ENCODE measurements at places on chromosomes 3 and 15. TPM values are rescaled to one million over a fixed set of nuclear protein-coding genes. Genes with fewer than 3 reads are reported as not detected.
A peak's percentile ranks its signal among the peaks of the same experiment; 100 is the strongest.

DNA sequence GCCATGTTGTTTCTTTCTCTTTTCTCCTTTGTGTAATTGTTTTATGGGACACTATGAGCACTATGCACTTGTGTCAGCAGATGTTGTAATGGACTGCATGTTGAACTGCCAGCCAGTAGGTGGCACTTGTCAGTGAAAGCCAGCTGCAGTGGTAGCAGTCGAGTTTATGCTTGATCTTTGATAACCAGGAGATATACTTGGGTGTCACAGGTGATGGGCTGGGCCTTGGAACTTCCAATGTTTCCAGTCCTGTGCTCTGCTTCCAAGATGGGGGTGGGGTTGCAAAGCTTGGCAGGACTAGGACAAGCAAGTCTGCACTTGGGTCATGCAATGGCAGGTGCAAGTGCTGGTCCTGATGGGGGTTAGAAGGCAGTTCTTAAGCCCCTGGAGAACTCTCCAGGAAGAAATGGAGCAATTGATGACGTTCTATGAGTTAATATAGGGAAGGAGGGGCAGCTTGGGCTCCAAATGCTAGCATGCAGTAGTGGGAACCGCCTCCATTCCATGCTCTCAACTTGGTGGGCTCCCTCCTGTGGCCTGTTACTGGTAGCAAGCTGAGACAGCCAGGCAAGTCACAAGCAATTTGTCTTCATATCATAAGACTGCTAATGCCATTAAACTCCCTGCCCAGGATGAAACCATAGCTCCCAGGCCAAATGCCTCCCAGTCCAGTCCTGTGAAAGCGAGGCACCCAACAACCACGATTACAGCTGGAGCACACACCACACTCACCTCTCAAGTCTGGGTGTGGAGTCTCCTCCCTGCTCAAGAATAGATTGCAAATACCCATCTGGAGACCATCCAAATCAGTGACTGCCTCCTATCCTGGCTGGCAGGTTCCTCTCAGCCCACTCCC, 287.2 kb downstream of the CGGBP1 start:
- no peak overlapping the region for H3K4me3 ChIP-seq
- DNase-seq: peak; percentile 37
- no peaks in the 10 kb centered on the region for H3K27me3 ChIP-seq
- H3K4me1 ChIP-seq: peaks cover 4% of the 10 kb centered on the region
- no peaks in the 10 kb centered on the region for H3K36me3 ChIP-seq
- H3K27ac ChIP-seq: no peak overlapping the region

DNA sequence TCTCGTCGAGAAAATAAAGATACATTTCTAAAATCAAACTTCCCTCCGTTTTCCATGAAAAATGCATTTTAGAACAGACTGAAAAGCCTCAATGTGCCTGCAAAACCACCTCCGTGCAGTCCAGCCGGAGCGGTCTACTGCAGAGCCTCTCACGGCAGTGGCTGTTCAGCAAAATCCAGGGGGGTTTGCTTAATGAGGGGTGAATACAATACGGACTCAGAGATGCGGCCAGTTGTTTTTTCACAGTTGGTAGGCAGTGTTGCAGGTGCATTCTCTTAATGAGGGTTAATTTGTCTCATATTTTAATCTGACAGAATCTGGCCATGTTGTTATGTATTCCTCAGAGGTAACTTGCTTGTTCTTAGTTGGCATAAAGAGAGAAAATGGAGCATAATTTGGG, 223.0 kb downstream of the EBLN2 start:
- H3K4me3 ChIP-seq: no peak overlapping the region
- no peak overlapping the region for H3K27ac ChIP-seq
- H3K36me3 ChIP-seq: no peaks in the 10 kb centered on the region

- H3K27me3 ChIP-seq: no peaks in the 10 kb centered on the region
- H3K36me3 ChIP-seq: no peaks in the 10 kb centered on the region
- no peak overlapping the region for H3K4me3 ChIP-seq
- H3K27ac ChIP-seq: 0 out of 2 replicates have a peak overlapping the region, but pooled peaks have one; percentile 9
Measured at GRCh38 chr3:78888635-78889034, 879.2 kb downstream of the ROBO1 start.

DNA sequence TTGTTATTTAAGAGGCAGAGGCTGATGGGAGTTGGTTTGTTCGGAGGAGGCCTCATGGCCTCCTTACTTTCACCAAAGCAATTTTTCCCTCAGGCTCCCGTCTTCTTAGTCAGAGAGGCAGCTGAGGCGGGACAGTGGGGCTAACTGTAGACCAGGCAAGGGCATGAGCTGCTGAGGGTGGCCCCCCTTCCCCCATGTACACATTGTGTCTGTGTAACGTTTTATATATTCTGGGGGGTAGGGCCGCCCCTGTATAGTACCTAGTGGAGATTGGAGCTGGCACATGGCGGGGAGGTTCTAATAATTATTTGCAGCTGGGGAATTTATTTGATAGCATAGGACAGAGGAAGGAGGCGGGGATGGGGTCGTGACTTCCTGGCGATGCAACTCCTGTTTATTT, 35.1 kb downstream of the NGRN start:
- peaks cover 14% of the 10 kb centered on the region for H3K4me1 ChIP-seq
- H3K27ac ChIP-seq: no peak overlapping the region
- DNase-seq: no peak
- H3K36me3 ChIP-seq: no peaks in the 10 kb centered on the region

DNA sequence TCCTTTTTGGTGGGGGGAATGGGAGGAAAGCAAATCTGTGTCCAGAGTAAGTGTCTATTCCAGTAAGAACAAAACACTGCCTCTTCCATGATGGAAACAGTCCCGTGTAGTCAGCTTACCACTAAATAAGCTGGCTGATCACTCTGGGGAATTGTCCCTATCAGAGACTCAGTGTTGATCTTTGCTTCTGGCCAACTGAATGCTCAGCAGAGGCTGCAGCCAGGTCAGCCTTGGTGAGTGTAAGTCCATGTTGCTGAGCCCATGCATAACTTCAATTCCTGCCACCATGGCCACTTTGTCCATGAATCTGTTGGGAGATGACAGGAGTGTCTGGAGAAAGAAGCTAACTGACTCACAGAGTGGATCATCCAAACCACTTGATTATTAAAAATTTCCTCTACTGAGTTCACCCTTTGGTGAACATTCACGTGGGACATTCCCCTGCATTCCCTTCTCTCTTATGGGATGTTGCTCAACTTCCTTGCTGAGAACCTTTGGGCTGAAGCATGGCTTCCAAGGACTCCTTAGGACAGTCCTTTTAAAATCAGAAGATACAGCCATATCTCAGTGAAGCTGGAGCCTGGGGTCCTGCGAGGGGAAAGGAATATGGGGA, 33.9 kb upstream of the XCR1 start:
- H3K4me1 ChIP-seq: no peaks in the 10 kb centered on the region
- H3K27me3 ChIP-seq: no peaks in the 10 kb centered on the region
- no peak for DNase-seq
- H3K27ac ChIP-seq: no peak overlapping the region
- H3K4me3 ChIP-seq: no peak overlapping the region

Gene GPR156
- total RNA-seq: 0.72 TPM

Gene TUSC2
- total RNA-seq: 34.7 TPM
